ENCODE measurements at places on chromosomes 5 and 9.

DNA sequence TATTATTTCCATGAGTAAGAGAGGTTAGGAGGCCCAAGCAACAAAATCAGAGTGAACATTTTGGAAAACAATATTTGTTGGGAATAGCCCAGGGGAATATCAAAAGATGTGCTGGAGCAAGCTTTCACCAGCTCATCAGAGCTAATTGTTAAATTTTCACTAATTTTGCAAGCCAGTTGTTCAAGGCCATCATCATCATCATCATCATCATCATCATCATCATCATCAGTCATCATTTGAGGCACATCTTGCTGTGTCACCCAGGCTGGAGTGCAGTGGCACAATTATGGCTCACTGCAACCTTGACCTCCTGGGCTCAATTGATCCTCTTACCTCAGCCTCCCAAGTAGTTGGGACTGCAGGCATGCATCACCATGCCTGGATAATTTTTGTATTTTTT is 350.5 kb upstream of the MEF2C start:
- DNase-seq: no peak

GRCh38 chr5:109297900-109298299 is 111.9 kb downstream of the PJA2 start:
- DNase-seq: no peak

DNA sequence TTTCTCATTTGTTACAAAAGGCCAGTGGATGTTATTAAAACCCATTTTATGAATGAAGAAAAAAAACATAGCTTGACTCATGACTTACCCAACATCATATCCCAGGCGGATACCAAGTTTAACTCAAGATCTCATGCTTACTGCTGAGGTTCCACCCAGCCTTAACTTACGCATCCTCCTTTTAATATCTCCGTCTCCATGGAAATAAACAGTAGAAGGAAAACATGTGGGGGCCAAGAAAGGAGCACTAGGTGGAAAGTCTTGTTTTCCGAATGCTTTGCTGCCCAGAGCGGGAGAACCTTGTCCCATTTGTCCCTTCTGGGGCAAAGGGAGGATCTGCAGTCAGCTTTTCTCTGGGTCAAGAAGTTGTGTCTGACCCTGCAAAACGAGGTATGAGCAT is 44.1 kb downstream of the ANGPTL2 start:
- no peak for DNase-seq

- DNase-seq: no peak
Measured at GRCh38 chr5:158947846-158948245, 151.9 kb downstream of the EBF1 start.

DNA sequence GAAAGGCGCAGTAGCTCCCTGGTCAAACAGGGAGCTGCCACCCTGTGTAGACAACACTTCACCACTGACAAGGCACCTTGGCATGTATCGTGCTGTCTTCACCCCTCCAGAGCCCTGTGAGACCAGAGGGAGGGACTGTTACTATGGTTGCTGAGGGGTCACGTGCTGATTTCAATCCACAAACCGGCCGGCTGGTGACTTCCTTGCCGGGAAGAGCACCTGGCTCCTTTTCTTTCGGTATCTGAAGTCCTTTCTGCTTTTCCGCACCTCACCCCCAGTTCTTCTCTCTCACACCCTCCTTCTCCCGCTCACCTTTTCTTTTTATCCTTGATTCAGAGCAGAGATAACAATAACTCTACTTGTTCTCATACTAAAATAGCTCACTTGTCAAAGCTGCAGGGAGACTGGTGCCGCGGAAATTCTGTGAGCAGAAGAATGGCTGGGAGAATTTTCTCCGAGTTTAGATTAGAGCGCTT is 327.2 kb downstream of the ZSWIM6 start:
- peak; percentile 17 for DNase-seq

- no peak for DNase-seq
Measured at GRCh38 chr5:127652952-127653611, 4.2 kb downstream of the CTXN3 start.

- DNase-seq: no peak
Measured at GRCh38 chr5:135040333-135041144, 6.5 kb upstream of the PITX1 start.

DNA sequence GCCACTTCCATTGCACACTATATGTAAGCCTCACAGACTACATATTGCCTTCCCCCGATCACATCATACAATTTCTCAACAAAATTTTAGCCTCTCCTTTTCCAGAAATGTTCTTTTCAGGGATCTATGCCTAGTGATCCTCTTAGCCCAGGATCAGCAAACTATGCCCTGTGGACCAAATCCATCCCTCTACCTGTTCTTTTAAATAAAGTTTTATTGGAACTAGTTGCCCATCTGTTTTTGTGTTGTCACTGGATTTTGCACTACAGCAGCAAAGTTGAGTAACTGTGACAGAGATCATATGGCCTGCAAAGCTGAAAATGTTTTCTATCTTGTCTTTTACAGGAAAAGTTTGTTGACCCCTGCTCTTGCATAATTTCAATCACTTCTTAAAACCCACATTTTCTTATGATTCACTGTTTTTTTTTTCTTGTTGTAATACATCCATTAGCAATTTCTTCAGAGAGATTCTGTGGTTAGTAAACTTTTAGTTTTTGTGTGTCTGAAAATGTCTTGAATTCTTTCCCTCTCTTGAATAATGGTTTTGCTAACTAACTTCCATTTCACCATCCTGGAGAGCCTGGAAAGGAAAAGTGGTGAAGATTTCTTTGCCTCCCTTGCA is 7.1 kb downstream of the TXNDC8 start:
- no peak for DNase-seq

DNA sequence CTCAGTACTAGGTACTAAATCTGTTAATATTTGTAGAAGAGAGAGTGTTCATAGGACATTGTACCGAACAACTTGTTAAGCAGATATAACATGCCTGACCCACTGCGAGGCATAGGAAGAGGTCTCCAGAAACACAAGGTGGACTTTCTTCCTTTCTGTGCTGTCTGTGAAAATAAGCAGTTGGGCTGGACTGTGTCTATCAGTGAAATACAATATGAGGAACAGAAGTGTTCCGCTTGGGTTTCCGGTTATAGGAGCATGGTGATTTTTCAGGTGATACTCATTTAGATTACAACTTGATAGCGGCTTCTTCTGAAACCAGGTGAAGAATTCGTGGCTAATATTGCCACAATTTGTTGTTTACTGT is 60.9 kb upstream of the TLR4 start:
- DNase-seq: no peak
